Heart right ventricle (tissue), 16 donors: ENCODE measurements at places on chromosomes 4 and X. TPM values are rescaled to one million over a fixed set of nuclear protein-coding genes. Genes with fewer than 3 reads are reported as not detected.

Gene OPN1MW
- polyA plus RNA-seq, result not detected

Gene FAM184B
- polyA plus RNA-seq, result 0.07 TPM

Gene TMEM35A
- polyA plus RNA-seq, result 0.07 TPM

Gene HTRA3
- polyA plus RNA-seq, result 51.8 TPM

Gene PDZD11
- 47.6 TPM for polyA plus RNA-seq

Gene AMTN
- not detected for polyA plus RNA-seq

Gene USP17L20
- not detected for polyA plus RNA-seq

Gene BEX4
- polyA plus RNA-seq, result 38.2 TPM

Gene TCEAL7
- polyA plus RNA-seq, result 5.6 TPM

Gene NPNT
- 5.9 TPM for polyA plus RNA-seq

Gene CT45A5
- polyA plus RNA-seq, result not detected
